Adipose tissue (tissue), 3 donors: ENCODE measurements at places on chromosomes 12 and 14. TPM values are rescaled to one million over a fixed set of nuclear protein-coding genes. Genes with fewer than 3 reads are reported as not detected.

The ACYP1 gene
- polyA plus RNA-seq: 19.5 TPM

The SLC7A8 gene
- 25.9 TPM for polyA plus RNA-seq

The RPL10L gene
- not detected for polyA plus RNA-seq

The EPYC gene
- polyA plus RNA-seq: 3.8 TPM

The DLK1 gene
- polyA plus RNA-seq: 2.9 TPM

The RAB21 gene
- 29.9 TPM for polyA plus RNA-seq

The WSCD2 gene
- 0.90 TPM for polyA plus RNA-seq

The FSCB gene
- not detected for polyA plus RNA-seq

The SMCO2 gene
- polyA plus RNA-seq: not detected

The HOXC13 gene
- 0.45 TPM for polyA plus RNA-seq

The HOXC6 gene
- 3.1 TPM for polyA plus RNA-seq

The SLC6A15 gene
- 0.06 TPM for polyA plus RNA-seq

The REP15 gene
- 5.2 TPM for polyA plus RNA-seq

The CMA1 gene
- polyA plus RNA-seq: 0.90 TPM

The CIDEB gene
- polyA plus RNA-seq: 10.6 TPM

The NEUROD4 gene
- polyA plus RNA-seq: not detected

The TFCP2 gene
- 7.2 TPM for polyA plus RNA-seq

The PPP1R1A gene
- 309 TPM for polyA plus RNA-seq

The ATN1 gene
- polyA plus RNA-seq: 119 TPM
